C1 segment of cervical spinal cord (tissue), 14 donors: ENCODE measurements at places on chromosomes 16 and 17.

GRCh38 chr16:67399749-67400704 lies 6.7 kb upstream of the TPPP3 start:
- no peak for DNase-seq

GRCh38 chr16:86224126-86224525 lies 286.2 kb upstream of the FOXF1 start:
- no peak for DNase-seq

DNA sequence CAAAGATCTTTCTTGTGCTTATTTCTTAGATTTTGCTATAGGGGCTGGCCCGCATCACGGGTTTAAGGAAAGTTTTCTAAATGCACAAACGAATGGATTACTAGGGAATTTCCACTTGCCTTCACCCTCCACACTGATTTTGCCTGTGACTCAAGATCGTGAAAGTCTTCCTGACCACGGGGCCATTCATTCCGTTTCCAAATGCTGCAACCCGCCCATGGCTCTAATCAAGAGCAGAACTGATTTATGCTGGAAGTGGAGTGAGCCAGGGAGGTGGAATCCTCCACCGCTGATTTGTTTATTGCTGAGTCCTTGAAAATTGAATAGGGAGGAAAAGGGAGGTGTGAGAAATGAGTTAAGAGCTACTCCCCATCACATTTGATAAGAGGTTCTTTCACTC lies 52.4 kb downstream of the CA10 start:
- DNase-seq: no peak

DNA sequence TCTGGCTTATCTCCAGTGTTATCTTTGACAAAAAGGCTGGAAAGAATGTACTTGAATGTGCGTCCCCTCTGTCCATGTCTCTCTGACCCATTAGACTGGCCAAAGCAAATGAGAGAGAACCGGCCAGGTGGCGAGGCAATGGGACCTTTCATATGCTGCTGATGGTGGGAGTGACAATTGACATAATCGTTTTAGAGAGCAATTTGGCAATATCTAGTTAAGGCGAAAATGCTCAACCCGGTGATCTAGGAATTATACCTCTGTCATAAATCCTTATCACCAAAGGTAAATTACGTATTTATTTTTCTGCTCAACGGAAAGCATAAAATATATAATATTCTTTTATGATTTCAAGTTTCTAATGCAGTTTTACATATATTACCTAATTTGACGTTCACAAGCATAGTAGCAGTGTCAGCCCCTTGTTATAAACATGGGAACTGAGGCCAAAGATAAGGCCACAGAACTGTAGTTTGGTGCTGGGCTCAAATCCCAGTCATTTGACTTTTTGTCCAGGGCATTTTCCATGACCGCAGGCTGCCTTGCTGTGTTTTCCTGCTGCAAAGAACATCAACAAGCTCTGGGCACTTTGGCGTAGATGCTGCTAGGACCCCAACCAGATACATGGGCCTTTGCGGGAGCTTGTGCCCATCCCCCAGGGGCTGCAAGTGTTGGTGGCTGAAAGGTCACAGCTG lies 14.7 kb upstream of the SDK2 start:
- no peak for DNase-seq

DNA sequence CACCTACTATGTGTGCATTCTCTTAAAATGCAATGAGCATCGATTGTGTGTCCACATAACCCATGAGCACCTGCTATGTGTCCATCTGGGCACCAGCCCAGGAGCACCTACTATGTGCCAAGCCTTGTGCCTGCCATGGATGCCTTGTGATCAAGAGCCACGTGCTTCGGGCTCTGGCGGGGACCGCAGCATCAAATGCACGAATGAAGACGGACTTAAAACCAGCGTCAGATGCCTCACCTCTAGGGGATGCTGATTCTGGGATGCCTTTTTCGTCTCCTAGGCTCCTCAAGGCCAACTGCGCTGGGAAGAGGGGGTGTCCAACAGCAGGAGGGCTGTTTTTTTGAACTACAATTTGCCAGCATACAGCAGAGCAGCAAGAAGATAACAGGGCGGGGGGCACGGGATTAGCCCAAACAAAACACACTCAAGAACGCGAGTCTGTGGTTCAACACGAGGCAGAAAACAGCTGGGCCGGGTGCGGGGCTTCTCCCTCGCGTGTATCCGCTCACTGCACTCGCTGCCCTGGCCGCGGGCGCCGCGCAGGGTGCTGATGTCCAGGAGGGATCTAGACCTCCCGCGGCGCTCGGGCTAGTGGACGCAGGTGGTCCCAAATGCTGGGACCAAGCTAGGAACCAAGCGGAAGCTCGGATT lies 1.2 kb upstream of the GLIS2 start:
- peak; percentile 48 for DNase-seq

- DNase-seq: no peak
Measured at GRCh38 chr16:77677129-77677528, 45.2 kb upstream of the NUDT7 start.

DNA sequence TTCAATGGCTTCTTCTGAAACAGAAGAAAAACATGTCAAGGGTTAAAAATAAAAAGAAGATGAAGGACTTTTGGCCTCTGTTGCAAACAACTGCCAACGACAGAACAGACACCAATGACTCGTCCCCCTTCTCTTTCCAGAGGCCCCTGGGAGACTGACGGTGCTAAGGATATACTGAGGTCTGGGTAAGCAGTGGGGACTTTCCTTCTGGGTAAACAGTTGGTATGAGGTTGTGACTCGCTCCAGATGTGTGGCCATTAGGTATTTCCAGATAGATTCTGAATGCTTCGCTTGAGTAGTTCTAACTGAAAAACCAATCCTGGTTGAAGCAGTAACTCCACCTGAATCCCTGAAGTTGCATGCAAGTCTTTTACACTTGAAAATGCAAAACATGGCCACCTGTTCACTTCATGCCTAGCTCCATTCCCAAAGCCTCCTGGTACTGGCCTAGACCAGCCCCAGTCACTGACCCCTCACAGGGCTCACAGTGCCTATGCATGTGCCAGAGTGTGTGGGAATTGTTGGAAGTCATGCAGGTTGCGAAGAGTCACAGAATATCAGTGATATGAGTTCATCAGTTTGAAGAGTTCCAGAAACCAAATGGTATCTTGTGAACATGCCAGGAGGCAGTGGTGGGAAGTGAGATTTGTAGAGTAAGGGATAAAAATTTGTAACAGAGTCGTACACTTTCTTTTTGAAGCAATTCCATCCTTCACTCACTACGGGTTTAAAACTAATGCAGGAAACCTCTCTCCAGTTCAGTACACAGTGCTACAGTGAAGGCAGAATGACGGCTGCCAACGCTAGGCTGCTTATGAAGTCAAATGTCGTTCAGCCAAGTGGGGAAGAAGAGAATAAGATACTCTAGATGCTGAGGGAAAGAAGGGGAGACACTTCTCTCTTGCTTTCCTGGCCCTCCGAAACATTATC lies 217.8 kb downstream of the ZFHX3 start:
- DNase-seq: no peak

GRCh38 chr16:57795431-57795878 lies 6.8 kb downstream of the KIFC3 start:
- no peak for DNase-seq

DNA sequence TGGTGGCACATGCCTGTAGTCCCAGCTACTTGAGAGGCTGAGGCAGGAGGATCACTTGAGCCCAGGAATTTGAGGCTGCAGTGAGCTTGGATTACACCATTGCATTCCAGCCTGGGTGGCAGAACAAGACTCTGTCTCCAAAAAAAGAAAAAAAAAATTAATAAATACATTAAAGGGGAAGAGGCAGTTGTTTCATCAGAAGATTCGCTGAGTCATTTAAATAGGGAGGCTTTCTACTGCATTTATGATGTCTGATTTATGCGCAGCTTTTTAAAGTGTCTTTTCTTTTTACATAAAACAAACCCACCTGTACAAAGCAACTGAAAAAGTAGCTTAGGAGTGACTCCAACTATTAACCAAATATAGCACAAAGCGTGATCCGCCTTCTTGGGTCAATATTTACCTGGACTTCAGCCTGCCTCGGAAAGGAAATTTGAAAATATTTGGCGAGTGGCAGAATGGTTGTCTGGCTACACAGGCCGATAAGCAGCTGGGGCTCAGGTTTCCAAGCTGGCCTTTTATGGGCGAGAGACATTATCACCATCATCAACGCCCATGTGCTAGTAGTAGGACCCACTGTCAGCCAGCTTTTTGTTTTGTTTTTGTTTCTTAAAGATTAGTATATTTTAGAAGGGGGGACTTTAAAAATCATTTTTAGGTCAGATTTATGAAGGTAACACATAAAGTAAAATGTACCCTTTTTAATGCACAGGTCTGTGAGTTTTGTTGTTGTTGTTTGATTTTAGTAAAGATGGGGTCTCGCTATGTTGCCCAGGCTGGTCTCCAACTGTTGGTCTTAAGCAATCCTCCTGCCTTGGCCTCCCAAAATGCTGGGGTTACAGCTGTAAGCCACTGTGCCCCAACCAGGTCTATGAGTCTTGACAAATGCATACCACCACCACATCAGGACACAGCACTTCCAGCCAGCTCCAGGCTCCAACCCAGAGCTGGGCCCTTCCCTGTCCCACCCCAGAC lies 42.5 kb upstream of the RASD1 start:
- no peak for DNase-seq
